CD14-positive monocyte (primary cell): ENCODE measurements at places on chromosomes 2 and 18.

DNA sequence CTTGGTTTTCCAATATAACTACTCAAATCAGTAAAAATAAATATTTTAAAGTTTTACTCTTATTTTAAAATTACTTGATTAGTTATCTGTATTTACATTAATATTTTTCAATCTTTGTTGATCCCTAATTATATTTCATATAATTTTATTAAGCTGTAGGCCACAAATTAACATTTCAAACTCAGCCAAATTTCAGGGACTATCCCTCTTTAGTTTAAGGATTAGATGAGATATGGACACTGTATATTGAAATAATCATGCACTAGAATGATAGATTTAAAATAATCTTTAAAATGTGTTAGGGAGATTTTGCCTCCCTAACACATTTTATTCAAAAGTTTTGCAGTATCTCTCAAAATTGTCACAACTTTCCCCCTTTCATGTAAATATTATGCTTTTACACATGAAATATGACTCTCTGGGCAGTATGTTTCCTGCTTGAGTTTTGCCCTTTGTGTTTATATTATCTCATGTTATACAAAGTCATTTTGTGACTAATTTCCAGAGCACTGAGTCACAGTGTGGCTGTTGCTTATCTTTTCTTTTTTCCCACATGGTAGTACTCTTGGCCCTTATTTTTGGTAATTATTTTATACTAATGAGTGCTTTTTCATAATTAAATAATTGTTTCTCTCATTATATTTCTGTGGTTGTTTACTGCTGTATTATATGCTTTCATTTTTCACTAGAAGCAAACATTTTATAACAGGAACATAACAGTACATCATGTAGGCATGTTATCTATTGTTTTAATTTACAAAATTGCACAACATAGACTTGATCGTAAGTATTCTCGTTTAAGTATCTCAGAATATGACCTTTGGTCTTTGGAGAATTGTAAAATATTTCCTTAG lies 1.2 kb downstream of the TFPI start:
- no peaks in the 10 kb centered on the region for H3K36me3 ChIP-seq
- H3K27me3 ChIP-seq: no peaks in the 10 kb centered on the region
- H3K4me1 ChIP-seq: peaks cover 2% of the 10 kb centered on the region
- H3K27ac ChIP-seq: no peak overlapping the region

GRCh38 chr2:8202132-8202531 lies 479.7 kb upstream of the ID2 start:
- H3K36me3 ChIP-seq: no peaks in the 10 kb centered on the region
- no peak for DNase-seq
- no peaks in the 10 kb centered on the region for H3K27me3 ChIP-seq
- no peak overlapping the region for H3K4me3 ChIP-seq

DNA sequence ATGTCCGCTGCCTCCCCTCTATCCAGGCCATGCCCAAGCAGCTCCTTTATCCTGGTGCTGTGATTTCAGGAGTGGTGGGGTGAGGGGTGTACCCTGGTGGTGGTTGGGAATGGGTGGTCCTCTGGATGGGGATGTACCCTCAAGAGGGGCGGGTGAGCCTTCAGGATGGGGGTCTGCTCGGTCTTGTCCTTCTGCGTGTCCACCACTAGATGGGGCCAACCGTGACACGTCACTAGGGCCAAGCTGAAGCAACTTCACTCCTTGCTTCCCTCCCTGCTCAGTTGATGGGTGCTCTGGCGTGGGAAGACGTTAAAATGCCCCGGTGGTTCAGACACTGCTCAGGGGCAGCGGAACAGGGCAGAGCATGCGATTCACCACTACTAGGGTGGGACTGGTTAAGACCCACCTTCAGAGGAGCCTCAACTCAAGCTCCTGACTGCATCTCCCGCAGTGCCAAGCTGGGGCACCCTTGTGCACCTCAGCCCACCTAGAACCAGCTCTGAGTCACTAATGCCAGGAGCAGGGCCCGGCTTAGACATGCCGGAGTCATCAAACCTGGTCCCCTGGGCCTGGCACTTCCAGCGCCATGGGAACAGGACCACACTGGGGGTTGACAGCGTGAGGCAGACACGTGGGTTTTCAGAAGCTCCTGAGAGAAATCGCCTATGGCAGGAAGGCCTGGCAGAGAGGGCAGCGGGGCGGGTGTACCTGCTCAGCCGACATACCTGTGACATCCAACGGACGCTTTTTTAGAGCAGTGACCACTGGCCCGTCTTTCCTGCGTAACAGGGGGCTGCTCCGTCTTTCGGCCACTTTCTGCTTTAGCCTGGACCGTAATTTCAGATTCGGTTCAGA lies 256.7 kb downstream of the HDAC4 start:
- peaks cover 100% of the 10 kb centered on the region for H3K36me3 ChIP-seq
- H3K4me3 ChIP-seq: no peak overlapping the region
- H3K27me3 ChIP-seq: no peaks in the 10 kb centered on the region
- peak; percentile 21 for DNase-seq
- H3K27ac ChIP-seq: peak overlapping the region; percentile 65
- no peaks in the 10 kb centered on the region for H3K4me1 ChIP-seq

DNA sequence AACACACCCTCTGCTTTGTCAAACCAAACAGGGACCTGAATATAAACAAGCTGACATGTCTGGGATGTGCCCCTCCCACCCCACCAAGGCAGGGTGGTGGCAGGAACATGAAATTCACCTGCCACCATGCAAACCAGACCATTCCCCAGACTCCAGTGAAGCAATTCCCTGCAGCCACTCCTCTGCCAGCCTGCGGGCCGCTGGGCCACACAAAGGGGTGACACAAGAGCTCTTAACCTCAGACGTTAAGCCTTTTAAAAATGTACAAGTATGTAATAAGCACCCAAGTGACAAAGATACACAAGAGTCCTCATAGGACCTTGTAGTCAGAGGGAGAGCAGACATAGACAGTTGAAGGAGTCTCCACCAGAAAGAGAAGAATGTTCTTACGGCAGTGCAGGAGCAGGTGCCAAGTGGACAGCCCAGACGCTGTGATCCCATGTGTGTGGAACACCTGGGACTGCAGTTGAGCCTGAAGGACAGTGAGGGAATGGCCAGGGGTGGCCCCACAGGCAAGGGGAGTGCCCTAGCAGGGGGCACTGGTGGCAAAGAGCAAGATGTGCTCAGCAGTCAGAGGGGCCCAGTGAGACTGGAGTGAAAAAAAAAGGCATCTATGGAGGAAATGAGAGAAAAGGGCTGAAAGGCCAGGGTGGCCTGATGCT lies 36.9 kb downstream of the CRACDL start:
- H3K4me1 ChIP-seq: no peaks in the 10 kb centered on the region
- no peak for DNase-seq

GRCh38 chr2:53545604-53546003 lies 222.0 kb upstream of the CHAC2 start:
- no peak overlapping the region for H3K27ac ChIP-seq
- H3K27me3 ChIP-seq: no peaks in the 10 kb centered on the region
- no peaks in the 10 kb centered on the region for H3K36me3 ChIP-seq
- no peak overlapping the region for H3K4me3 ChIP-seq

GRCh38 chr2:1256632-1257324 lies 156.5 kb upstream of the TPO start:
- no peaks in the 10 kb centered on the region for H3K36me3 ChIP-seq
- no peak overlapping the region for H3K4me3 ChIP-seq
- no peaks in the 10 kb centered on the region for H3K4me1 ChIP-seq
- no peak overlapping the region for H3K27ac ChIP-seq
- DNase-seq: no peak

DNA sequence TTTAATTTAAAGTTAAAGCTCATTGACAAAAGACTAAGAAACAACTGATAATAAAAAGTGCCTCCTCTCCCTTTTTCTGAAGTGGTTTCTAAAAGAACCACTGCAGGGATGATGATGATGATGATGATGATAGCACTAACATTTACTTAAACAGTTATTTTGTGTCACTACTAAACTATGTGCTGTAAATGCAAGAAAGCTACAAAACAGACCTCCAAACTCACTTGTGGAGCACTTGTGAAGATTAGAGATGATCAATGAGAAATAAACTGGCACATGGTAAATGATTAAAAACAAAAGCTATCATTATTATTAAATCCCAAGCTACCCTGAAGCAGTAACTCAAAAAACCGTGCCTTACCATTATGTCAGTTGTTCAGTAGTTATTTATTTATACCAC lies 88.7 kb downstream of the SLC8A1 start:
- no peak for DNase-seq
- no peaks in the 10 kb centered on the region for H3K27me3 ChIP-seq
- H3K27ac ChIP-seq: no peak overlapping the region
- H3K36me3 ChIP-seq: peaks cover 2% of the 10 kb centered on the region

GRCh38 chr2:24702800-24703199 lies 90.4 kb downstream of the PTRHD1 start:
- peaks cover 63% of the 10 kb centered on the region for H3K36me3 ChIP-seq
- H3K4me1 ChIP-seq: no peaks in the 10 kb centered on the region
- DNase-seq: no peak
- no peak overlapping the region for H3K4me3 ChIP-seq
- no peak overlapping the region for H3K27ac ChIP-seq
- no peaks in the 10 kb centered on the region for H3K27me3 ChIP-seq

DNA sequence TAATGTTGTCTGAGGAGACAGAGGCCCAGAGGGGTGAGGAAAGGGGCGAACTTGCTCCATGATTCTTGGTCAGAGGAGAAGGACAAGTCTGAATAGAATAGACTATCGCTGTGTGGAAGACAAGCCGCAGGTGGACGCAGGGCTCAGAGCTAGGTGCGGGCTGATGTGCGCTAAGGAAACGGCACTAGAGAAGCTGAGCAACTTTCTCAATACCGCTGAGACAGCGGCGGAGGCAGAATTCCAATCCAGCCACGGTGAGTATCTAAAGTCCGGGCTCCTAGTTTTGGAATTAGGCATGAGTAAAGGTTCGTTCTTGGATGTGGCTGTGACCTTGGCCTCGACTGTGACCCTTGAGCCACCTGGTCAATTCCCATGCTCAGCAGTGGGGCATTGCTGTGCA lies 47.8 kb downstream of the CAPN13 start:
- DNase-seq: no peak
- no peak overlapping the region for H3K4me3 ChIP-seq
- no peaks in the 10 kb centered on the region for H3K36me3 ChIP-seq
- H3K4me1 ChIP-seq: no peaks in the 10 kb centered on the region
- no peak overlapping the region for H3K27ac ChIP-seq
- no peaks in the 10 kb centered on the region for H3K27me3 ChIP-seq

DNA sequence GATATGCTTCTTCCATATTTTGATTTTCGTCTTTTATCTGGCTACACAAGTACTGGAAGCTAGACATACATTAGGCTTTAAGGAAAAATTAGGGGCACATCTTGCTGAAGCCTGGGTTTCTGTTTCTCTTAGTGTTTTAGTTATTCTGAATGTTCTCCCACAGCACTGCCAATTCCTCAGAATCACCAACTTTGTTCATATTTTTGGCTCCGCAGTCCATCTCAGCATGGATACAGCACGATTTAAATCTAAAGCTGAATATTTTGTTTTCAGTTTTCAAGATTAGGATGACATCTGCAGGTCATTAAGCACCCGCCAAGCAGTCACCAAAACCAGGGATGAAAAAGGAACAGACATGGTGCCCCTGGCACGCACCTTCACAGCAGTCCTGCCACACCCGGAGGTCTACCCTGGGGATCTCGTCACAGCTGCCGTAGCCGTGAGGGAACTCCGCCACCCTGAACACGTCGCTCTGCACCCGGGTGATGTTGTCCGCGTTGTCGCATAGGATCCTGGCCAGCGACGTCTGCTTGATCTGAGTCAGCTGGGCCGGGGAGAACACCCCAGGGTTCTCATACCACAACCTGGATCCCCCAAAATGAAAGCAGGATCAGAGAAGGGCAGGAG lies 101.2 kb downstream of the PXDN start:
- H3K36me3 ChIP-seq: no peaks in the 10 kb centered on the region
- no peak for DNase-seq
- no peak overlapping the region for H3K27ac ChIP-seq
- no peaks in the 10 kb centered on the region for H3K27me3 ChIP-seq

DNA sequence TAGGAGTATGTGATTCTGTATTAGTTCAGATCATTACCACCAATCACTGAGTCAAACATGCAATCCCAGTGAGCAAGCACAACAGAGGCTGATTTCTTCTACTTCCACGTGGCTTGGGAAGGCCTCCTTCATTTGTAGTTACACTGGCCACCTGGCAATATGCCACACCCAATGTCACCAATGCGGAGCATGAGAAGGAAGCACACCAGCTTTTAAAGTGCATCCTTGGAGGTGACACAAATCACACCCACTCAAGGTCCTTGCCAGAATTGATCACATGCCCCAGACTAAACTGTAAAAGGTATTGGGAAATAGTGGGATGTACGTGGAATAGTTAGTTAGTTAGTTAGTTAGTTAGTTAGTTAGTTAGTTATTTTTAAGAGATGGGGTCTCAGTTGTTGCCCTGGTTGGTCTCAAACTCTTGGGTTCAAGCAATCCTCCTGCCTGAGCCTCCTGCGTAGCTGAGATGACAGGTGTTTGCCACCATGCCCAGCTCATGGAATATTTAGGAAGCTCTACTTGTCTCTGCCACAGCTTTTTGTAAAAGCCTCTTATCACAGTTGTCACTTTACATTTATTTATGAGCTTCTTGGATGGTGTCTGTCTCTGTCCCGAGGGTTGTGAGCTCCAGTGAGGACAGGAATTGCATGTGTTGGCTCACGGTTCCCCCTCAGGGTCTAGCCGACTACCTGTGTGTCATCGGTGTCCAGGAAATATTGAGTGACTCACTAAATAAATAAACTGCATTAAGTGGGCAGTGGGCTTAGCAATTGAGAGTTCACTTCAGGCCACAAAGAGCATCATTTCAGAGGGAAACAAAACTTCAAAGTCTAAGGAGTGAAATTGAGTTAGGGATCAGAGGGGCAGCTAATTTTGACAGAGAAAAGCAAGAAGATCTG lies 28.1 kb upstream of the CAB39 start:
- no peak overlapping the region for H3K4me3 ChIP-seq
- no peaks in the 10 kb centered on the region for H3K27me3 ChIP-seq
- DNase-seq: no peak
- no peaks in the 10 kb centered on the region for H3K36me3 ChIP-seq

GRCh38 chr2:197358931-197359330 lies 48.4 kb upstream of the ANKRD44 start:
- H3K4me1 ChIP-seq: no peaks in the 10 kb centered on the region
- no peaks in the 10 kb centered on the region for H3K27me3 ChIP-seq
- no peak overlapping the region for H3K27ac ChIP-seq

GRCh38 chr2:67825476-67825875 lies 237.3 kb downstream of the C1D start:
- H3K4me1 ChIP-seq: no peaks in the 10 kb centered on the region
- no peak for DNase-seq
- H3K27ac ChIP-seq: no peak overlapping the region

- no peak overlapping the region for H3K27ac ChIP-seq
- H3K27me3 ChIP-seq: no peaks in the 10 kb centered on the region
- DNase-seq: no peak
- no peaks in the 10 kb centered on the region for H3K4me1 ChIP-seq
Measured at GRCh38 chr2:8629402-8629801, 52.5 kb upstream of the ID2 start.

- H3K4me1 ChIP-seq: no peaks in the 10 kb centered on the region
- no peaks in the 10 kb centered on the region for H3K36me3 ChIP-seq
- no peak for DNase-seq
- H3K27ac ChIP-seq: no peak overlapping the region
- H3K27me3 ChIP-seq: no peaks in the 10 kb centered on the region
Measured at GRCh38 chr2:100627330-100628300, 64.8 kb downstream of the PDCL3 start.

- no peaks in the 10 kb centered on the region for H3K27me3 ChIP-seq
- H3K36me3 ChIP-seq: peaks cover 53% of the 10 kb centered on the region
- H3K4me3 ChIP-seq: no peak overlapping the region
- H3K27ac ChIP-seq: no peak overlapping the region
- DNase-seq: no peak
Measured at GRCh38 chr2:3476321-3476984, 42.9 kb downstream of the ADI1 start.
